MM.1S (cell line): ENCODE measurements at places on chromosomes 12 and 14.

DNA sequence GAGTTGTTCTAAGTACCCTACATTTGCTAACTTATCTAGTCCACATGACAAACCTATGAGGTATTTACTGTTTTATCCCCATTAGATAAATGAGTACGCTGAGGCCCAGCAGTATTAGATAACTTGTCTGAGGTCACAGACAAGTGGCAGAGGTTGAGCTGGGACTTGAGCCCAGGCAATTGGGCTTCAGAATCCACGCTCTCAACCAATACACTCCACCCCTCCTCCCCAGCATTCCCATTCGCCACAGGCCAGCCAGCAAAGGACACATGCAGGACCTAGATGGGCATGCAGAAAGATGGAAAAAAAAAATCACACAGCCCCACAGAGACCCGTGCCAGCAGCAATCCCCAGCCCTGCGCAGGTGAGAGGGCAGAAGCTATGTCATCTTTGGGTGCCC is 12.4 kb downstream of the HDAC7 start:
- DNase-seq = no peak

- no peak for DNase-seq
These were observed 10.2 kb upstream of the EDDM3B start for GRCh38 chr14:20757965-20758364.

DNA sequence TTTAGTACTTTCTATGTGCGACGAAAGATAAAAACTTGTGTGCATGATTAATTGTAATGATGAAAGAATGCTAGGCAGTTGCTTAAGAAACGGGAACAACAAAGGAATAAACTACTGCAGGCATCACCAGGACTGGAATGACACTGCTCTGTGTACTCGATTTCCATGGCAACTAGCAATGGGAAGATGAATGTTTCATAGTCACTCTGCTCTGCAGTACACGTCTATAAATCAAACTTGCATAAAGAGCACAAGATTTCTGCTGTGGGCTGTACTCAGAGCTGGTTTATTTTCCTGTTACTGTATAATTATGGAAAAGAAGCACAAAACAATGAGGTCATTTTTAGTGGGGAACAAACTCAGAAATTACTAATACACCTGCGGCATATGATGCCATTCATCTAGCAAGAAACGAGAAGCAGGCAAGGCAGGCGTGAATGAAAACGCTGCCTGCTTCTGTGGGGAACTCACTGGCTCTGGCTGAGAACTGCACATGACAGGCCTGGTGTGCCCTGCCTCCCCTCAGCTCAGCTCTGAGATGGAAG is 41.8 kb downstream of the EFCAB11 start:
- no peak for DNase-seq

DNA sequence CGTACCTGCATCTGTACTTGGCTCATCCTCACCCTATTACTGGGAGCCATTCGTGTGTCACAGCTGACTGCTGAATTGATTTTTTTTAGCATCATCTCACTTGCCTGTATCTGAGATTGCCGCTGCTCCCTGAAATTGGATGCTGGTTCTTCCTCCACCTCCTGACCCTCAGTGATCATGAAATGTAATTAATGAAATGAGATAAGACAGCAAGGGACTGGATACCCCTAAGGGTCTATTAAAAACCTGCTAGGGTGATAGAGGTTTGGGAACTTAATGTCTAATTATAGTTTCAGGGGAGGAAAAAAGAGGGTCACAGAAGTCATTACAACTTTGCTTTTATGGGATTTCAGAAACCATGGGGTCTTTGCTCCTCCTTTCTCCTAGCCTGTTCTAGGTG is 410.6 kb downstream of the DPF3 start:
- no peak for DNase-seq

DNA sequence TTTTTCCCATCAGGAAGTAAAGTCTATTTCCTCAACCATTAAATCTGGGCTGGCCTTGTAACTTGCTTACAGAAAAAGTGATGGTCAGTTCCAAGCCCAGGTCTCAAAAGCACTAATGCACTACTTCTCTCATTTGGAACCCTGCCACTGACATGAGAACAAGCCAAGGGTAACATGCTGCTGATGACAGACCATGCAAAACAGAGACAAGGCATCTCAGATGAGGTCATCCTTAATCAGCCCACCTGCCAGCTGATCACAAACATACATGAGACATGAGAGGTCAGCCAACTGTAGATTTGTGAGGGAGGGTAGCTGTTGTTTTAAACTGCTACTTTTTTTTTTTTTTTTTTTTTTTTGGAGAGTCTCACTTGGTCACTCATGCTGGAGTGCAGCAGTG is 16.2 kb downstream of the TWF1 start:
- DNase-seq = no peak

DNA sequence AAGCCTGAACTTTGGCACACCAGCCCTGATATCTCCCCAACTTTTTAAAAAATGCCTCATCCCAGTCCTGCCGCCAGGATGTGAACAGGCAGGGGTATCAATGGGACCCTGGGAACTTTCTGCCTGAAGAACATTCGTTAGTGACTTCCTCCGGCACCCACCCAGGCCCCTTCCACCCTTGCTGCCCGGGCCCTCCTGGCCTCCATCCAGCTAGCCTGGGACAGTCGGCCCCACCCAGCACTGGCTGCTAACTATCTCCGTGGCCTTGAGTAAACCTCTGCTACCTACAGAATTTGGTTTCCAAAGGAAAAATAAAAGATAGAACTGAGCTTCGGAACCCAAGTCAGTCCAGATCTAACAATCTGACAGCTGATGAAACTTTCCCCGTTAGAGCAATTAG is 14.3 kb downstream of the SCARB1 start:
- DNase-seq = no peak

- no peak for DNase-seq
These were observed 183.8 kb upstream of the NOS1 start for GRCh38 chr12:117545216-117545615.

DNA sequence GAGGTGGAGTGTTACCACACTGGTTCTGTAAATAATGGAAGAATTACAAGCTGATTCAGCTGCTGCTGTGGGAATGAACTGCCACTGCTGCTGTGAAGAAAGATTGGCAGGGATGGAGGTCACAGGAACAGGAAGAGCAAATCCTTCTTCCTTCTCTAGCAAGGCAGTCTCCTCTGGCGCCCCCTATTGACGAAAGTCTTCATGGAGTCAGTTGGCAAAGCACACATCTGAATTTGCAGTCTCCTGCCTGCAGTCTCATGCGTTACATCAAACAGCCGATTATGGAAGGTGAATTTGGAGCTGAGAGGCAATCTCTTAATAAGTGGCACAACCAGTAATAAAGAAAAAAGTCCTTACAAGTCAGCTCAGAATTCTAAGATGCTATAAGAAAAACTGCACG is 106.0 kb upstream of the TMTC1 start:
- no peak for DNase-seq

DNA sequence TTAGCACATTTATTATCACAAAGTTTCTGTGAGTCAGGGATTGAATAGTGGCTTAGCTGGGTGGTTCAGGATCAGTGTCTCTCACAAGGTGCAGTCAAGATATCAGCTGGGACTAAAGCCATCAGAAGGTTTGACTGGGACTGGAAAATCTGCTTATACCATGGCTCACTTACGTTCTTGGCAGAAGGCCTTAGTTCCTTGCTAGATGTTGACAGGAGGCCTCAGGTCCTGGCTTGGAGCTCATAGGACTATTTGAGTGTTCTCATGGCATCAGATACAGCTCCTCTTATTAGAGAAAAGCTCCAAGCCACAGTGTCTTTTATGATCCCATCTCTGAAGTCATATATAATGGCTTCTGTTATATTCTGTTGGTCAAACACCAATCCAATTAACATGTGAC is 127.3 kb downstream of the SLC6A15 start:
- DNase-seq = no peak

GRCh38 chr12:51974646-51975045 is 23.1 kb downstream of the ACVR1B start:
- no peak for DNase-seq
